ENCODE measurements at places on chromosomes 11 and 22.

DNA sequence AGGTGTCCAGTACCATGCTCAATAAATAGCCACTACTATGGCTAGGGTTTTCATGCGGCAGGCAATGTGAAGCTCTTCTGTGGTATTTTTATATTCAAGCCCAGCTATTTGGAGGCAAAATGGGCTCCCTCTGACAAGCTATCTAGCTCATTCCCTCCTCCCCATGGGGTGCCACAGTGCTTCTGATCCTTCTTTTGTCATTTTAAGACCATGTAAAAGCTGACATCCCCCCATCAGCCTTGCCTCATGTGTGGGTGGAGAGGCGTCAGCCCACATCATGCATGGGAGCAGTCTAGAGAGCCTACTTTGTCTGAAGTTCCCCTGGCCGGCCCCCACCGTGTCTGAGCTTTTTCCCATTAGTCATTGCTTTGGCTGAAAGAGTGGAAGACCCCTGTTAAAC lies 59.8 kb downstream of the NAV2 start:
- DNase-seq: no peak

DNA sequence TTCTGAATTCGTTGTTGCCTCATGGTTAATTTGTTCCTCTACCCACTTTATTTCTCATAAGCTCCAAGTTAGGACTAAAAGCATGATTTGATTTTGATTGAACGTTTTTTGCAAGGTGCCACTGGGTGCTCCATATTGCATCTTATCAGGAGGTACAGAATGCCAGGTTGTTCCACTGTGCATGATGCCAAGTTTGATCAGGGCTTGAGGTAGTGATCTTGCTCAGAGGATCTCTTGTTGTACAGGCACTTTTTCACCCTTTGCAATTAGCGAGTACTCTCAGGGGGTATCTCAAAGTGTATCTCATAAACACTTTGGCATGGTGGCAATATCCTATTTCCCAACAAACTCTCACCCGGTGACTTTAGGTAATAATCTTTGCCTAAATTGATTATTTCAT lies 4.0 kb downstream of the GRAP2 start:
- no peak for DNase-seq

- DNase-seq: no peak
Observed at GRCh38 chr11:64726211-64726641, 3.2 kb upstream of the NRXN2 start.

- no peak for DNase-seq
Observed at GRCh38 chr22:47173535-47174021, 411.1 kb downstream of the TBC1D22A start.

- DNase-seq: no peak
Observed at GRCh38 chr11:47983464-47984397, 3.4 kb downstream of the PTPRJ start.

DNA sequence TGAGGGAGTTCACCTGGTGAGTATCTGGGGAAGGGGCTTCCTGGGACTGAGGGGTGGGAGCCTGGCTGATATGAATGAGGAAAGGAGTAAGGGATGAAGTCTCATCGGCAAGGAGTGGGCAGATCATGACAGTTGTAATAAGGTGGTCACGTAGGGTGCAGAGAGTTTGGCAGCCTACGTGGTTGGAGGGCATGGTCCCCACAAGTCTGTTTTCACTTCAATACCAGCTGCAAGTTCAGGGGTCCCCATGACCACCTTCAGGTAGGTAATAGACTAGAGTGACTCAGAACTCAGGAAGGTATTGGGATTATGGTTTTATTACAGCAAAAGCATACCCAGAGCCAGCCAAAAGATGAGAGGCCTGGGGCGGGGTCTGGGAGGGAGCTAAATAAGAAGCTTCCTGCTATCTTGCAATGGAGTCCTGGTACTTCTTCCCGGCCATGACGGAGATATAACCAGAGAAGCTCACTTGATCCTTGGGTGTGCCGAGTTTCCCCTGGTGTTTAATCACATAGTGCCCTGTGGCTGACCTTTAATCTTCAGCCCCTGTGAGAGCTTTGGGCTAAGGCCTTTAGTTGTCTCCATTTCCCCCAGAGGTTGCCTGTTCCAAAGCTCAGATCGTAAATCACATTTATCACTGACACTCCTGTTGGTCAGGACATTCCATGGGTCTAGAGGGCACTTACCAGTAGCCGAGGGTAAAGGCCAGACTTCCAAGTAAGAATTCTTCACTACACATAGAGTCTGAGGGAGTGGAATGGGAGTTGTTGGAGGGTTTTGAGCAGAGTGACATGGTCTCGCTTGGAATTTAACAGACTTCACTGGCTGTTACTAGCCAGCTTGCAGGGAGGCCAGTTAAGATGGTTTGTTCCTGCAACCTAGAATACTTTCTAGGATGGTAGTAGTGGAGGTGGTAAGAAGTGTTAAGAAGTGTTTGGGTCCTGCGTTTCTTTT lies 9.1 kb downstream of the SLC3A2 start:
- no peak for DNase-seq

GRCh38 chr22:17137170-17137569 lies 16.0 kb upstream of the TMEM121B start:
- DNase-seq: no peak

DNA sequence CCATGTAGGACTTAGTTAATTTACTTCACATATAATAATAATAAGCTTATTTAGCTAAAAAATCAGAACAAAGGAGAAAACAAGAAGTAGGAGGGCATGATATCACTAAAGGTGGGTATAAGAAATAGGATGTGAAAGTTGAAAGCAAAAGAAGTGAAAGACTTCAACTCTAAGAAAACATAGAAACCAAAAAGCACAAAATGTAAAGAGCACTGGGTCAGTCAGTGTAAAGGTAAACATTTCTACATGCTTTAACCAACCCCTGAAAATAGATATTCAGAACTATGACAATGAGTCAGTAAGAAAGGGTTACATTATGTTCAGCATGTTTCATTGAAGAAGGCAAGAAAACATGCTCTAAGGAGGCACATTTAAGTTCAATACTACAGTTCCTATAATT lies 298.8 kb downstream of the SWAP70 start:
- no peak for DNase-seq

DNA sequence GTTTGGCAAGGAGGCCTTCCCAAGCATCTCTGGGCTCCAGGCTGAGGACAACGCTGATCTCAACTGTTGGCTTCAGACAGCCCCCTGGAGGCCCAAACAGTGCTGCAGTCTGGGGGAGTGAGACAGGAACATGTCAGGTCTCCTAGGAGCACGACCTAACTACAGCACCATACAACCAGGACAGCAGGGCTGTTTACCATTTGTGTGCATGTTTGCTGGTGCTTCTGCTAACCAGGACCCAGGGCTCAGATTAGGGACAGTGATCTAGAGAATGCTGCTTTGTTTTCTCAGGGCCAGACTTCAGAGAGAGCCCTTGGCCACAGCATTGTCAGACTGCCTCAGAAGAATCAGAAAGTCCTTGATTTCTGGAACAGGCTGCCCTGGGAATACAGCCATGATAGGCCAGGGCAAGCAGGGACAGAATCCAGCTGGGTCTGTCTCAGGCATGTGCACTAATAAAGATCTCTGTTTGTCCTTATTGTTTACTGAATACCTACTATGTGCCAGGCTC lies 126.5 kb downstream of the VPREB1 start:
- no peak for DNase-seq

- peak; percentile 15 for DNase-seq
Observed at GRCh38 chr11:119175493-119176077, 7.1 kb downstream of the NLRX1 start.

- DNase-seq: peak; percentile 57
Observed at GRCh38 chr22:44289414-44290171, 23.2 kb downstream of the SHISAL1 start.

Data from GM04504 (cell line).